Glutamatergic neuron (in vitro differentiated cells): ENCODE measurements at places on chromosomes 1 and 21.
A peak's percentile ranks its signal among the peaks of the same experiment; 100 is the strongest.

GRCh38 chr1:154837672-154838171 is 32.4 kb downstream of the KCNN3 start:
- DNase-seq, result peak; percentile 78

DNA sequence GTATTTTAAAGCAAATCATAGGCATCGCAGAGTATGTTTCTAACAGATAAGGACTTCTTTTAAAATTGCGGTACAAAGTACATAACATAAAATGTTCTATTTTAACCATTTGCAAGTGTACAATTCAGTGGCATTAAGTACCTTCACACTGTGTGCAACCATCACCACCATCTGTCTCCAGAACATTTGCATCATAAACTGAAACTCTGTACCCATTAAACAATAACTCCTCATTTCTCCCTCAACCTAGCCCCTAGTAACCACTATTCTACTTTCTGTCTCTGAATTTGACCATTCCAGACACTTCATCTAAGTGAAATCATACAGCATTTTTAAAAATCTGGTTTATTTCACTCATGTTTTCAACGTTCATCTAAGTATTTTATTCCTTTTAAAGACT is 16.6 kb upstream of the ATF3 start:
- DNase-seq, result no peak

- DNase-seq, result peak; percentile 92
Measured at GRCh38 chr1:155091071-155092051, 12.7 kb downstream of the EFNA3 start.

DNA sequence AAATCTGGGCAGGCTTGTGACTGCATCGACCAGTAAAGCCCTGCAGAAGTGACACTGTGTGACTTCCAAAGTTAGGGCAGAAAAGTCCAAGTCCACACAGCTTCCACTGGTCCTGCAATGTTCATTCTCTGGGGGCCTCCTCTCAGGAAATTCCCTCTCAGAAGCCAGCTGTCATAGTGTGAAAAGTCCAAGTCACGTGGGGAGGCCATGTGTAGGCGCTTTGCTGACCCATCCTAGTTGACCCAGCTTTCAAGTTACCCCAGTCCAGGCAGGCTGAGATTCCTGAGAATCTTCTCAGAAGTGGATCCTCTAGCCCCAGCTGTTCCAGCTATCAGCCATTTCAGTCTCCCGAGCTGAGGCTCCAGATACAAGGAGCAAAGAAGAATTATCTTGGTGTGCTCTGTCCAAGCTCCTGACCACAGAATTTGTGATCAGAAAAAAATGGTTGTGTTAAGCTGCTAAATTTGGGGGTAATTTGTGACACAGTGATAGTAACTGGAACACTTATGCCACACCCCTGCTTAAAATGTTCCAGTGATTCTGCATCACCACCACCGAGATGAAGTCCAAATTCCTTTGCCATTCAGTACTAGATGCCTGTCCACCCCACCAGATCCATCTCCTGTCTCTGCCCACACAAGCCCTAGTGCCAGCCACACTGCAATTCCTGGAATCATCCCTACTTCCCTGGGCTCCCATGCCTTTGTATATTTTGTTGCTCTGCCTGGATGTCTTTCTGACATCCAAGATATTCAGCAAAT is 2.5 kb upstream of the STUM start:
- DNase-seq, result no peak

DNA sequence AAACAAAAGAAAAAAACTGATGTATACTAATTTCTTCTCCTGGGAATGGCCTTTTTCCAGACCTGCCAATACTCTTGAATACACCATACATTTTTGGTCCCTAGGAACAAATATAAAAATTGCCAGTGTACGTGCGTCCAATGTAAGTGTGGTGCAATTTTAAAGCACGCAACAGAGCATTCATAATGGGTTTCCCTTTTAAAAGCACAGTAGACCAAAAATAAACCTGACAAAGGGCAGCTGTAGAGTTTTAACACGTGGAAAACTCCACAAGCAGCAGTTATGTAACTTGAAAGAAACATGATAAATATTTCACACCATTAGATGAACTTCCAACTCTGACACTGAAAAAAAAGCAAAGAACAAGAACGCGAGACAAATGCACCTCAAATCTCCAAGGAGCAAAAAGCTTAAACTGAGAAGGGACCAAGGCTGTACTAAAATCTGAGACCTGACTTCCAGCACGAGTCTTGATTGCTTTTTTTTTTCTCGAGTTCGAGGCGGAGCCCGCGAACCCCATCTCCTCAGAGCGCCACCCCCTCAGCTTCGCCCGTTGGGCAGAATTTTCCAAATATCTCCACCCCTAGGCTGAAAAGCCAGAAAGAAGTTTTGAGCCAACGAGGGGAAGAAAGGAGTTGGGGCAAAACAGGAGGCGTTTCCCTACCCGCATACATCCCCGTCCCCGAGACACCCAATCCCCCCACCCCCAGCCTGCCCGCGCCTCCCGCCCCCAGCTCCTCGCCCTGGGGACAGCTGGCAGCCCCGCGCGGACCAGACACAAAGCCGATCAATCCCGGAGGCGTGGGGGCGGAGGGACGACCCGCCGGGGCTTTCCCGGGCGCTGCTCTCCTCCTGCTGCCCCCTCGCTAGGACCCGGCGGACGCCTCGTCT is at the start of gene JAM2:
Gene JAM2, plus strand, starts transcription at position 599 of the 891 bp plus-strand sequence. CDS start 564 bp downstream, outside the sequence.
- peak; percentile 73 for DNase-seq

GRCh38 chr1:206497363-206497762 is 10.0 kb upstream of the RASSF5 start:
- no peak for DNase-seq

- no peak for DNase-seq
Measured at GRCh38 chr1:41745022-41745421, 173.7 kb downstream of the HIVEP3 start.

DNA sequence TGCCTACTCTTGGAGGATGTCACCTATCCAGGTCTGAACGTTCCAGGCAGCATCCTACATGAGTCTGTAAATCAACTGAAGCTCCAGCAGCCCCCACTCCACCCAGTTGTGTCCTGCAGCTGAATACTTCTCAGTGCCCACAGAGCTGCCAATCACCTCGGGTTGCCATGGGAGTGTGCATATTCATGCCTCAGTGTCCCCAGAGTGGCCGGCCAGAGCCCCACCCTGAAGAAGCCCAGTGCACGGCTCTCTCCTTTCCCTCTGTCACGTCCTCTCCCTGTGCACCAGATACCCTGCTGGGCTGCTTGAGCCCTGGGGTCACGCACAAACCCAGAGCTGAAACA is 16.1 kb upstream of the GSTM4 start:
- DNase-seq, result no peak

GRCh38 chr1:165697491-165697880 is 876 bp downstream of the ALDH9A1 start:
- DNase-seq, result no peak

DNA sequence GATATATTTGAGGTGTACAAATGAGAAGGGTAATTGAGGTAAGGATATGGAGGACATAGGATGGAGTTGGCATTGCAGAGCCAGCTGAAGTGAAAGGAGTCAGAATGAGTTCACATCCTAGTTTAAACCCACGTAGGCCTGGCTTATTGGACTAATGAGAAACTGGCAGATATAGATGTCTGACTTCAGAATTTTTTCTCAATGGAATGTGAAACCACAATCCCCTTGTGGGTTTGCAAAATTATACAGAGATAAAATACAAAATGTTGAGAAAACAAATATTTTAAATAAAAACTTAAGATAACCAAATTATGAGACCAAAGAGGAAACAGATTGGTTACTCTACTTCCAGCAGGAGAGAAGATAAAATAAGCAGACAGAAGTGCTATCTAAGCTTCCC is 277.4 kb upstream of the LRRC7 start:
- DNase-seq, result no peak

DNA sequence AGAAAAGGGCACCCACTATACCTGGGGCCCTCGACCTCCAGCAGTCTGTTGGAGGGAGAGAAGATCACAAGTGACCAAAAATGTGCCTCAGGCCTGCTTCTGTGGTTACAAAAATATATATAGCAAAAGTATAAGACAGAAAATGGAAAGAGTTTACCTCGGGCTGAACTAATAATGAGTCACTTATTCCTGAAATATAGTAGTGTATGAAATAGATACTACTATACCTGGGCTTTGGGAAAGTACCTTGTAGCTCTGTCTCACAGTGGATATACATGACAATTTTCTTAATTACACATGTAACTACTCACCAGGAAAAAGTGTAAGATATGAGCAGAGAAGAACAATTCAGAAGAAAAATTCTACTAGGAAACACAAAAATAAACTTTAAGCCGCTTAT is 7.3 kb upstream of the APCS start:
- no peak for DNase-seq

- no peak for DNase-seq
Measured at GRCh38 chr21:45164124-45164511, 89.7 kb downstream of the ADARB1 start.

GRCh38 chr1:150765296-150765976 is at the start of gene CTSS:
TSS of gene CTSS (minus strand) at chr1:150765778. CDS start at chr1:150764763, 1,015 bp downstream.
- no peak for DNase-seq

GRCh38 chr1:201645956-201646355 is 107.0 kb downstream of the NAV1 start:
- DNase-seq, result no peak

GRCh38 chr1:94669198-94669597 is 127.6 kb upstream of the F3 start:
- no peak for DNase-seq

- no peak for DNase-seq
Measured at GRCh38 chr1:155329980-155330598, 9.4 kb downstream of the RUSC1 start.

DNA sequence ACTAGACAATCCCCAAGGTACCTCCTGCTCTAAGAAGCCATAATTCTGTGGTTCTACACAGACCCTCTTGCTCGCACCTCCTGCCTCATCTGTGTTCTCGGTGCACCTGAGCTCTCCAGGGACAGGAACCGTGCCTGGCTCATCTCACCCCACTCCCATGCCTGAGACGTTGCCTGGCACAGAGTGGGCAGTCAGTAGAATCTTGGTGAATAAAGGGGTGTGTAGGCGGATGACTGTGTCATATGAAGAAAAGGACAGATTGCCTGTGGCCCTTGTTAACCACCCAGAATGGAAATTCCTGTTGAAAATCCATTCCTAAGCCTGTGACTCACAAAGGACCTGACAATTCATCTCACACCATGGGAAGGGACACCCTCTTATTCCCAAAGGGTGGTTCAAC is 92.9 kb downstream of the KCNN3 start:
- DNase-seq, result no peak

DNA sequence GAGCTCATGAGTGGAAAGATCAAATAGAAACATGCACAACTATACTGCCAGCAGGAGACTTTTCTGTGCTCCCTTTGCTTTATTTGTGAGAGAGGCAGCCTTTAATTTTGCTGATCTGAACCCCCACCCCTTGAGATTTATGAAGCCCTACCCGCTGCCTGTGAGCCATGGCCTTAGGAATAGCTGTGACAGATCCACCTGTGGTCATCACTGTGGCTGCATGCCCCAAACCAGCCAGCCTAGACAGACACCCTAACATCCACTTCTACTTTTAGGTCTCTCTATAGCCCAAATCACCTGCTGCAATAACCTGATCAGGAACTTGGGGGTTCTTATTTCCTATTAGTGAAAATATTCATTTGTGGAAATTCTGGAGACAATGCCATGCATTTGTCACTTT is 196.2 kb downstream of the C1orf94 start:
- no peak for DNase-seq

DNA sequence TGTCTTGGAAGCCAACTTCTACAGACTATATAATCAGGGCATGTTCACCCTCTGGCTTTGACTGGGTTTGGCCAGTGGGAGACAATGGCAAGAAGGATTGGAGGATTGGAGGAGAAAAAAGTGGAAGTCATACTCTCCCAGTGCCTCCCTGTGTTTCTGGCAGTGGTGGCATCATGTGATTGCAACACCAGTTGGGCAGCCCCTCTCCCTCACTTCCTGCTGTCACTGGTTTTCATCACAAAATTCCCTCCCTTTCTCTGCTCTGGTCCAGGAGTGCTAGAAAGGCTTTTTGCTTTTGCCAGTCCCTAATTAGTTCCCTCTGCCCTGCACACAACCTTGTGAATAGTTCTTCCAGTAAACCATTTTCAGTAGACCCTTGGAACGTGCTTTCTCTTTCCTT is 3.7 kb upstream of the QSOX1 start:
- DNase-seq, result no peak

- DNase-seq, result peak; percentile 58
Measured at GRCh38 chr1:47424336-47424982, 8.4 kb downstream of the FOXE3 start.

- no peak for DNase-seq
Measured at GRCh38 chr1:231037585-231038517, 2.2 kb downstream of the FAM89A start.

DNA sequence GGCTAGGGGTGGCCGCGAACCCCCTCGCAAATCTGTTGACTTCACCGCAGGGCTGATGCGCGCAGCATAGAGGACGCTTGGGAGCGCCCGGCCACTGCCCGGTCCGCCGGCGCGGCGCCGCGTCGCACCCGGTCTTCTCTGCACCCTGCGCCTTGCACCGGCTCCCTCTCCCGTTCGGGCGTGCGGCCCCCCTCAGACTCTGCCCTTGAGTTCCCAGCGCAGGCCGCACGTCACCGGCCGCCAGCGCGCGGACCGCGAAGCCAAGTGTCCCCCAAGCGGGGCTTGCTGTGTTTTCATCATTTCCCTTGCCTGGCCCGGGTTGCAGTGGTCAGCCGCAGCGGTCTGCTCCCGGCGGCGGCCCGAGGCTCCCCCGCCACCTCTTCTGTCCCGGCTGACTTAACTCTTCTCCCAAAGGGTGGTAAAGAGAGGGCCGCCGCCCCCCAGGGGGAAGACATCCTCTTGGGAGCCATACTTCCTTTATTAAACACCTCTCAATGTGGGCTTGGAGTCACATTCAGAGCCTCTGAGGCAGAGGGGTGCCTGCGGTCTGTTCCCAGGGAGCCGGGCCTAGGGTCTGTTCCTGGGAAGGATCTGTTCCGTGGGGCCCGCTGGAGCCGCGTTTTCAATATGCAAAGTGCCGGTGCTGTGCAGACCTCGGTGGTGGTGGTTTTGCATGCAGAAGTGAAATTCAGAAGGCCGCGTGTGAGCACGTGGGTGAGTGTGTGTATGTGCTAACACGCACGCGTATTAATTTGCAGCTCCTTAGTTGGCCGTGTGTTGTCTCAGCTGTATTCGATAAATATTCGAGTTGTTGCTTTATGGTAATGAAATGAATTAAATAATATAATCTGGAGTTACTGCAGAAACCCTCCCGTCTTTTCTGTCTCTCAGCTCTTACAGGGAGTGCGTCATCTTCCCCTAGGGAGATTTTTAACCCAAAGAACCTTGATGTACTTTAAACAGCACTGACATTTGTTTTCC is 17.6 kb downstream of the PBX1 start:
- DNase-seq, result peak; percentile 62

GRCh38 chr1:2386636-2387611 is 4.4 kb downstream of the MORN1 start:
- peak; percentile 9 for DNase-seq

DNA sequence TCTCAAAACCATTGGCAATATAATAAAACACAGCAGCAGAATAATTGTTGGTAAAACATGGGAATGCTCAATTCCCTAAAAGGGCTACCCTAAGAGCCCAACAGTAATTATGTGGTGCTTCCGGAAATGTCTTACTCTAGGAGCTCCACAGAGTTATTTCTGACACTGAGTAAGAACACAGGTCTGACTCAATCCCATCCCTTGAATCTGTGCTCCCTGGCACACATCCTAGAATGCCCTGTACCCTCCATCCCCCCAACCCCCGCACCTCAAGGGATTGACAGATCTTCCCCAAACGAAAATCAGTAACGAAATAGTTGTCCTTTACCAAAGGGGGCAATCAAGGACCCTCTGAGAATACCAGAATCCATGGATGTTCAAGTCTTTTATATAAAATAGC is 71.9 kb downstream of the SMYD2 start:
- DNase-seq, result no peak
